ENCODE measurements at places on chromosomes 4 and X.

- DNase-seq: no peak
Observed at GRCh38 chr4:138749303-138749702, 266.3 kb upstream of the NOCT start.

GRCh38 chr4:168501407-168501806, 4.6 kb downstream of the PALLD start:
- no peak for DNase-seq

DNA sequence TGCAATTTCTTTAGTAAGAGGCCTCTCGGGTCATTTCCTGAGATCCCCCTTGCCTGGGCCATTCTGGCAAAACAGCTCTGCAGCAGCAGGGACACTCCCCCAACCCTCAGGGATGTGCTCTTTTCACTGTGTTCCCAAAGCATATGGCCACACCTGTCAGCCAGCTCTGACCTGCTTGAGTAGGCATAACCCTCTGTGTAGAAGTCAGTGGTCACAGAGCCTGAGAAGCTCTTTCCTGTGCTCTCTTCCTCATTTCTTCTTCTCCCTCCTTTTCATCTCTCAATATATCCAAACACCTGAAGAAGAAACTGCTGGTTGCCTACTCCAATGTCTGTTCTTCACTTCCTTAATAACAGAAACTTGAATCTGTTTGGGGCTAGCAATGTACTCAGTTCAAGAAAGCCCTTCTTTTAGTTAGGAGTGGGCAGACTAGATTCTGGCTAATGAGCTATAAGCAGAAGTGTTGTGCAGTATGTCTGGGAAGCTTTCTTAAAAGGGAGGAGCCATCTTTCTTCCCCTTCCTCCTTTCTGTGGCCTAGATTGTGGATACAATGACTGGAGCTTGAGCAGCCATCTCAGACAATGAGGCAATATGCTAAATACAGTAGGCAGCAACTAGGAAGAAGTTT, 73.3 kb downstream of the PRPS1 start:
- no peak for DNase-seq

DNA sequence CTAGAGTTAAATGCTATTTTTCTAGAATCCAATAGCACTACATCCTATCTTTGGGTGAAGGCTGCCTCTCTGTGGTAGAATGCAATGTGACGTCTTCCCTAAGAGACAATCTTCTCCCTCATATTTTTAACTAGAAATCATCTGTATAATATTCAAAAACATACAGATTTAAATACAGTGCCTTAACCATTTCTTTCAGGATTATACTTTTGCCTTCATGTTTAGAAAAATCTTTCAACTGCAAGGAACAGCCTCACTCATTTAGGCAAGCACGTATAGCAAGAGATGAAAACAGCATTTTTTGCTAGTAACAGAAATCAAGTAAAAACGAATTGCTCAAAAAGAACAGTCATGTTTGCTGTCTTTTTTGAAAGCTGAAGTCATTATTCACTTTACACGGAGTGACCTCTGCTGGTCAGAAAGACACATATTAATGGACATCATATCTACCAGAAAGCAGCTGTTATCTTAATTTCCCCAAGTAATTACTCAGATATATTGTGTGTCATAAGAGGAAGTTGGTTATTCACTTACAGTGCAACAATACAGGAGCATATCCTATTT, 422.3 kb downstream of the STPG2 start:
- DNase-seq: peak; percentile 46

DNA sequence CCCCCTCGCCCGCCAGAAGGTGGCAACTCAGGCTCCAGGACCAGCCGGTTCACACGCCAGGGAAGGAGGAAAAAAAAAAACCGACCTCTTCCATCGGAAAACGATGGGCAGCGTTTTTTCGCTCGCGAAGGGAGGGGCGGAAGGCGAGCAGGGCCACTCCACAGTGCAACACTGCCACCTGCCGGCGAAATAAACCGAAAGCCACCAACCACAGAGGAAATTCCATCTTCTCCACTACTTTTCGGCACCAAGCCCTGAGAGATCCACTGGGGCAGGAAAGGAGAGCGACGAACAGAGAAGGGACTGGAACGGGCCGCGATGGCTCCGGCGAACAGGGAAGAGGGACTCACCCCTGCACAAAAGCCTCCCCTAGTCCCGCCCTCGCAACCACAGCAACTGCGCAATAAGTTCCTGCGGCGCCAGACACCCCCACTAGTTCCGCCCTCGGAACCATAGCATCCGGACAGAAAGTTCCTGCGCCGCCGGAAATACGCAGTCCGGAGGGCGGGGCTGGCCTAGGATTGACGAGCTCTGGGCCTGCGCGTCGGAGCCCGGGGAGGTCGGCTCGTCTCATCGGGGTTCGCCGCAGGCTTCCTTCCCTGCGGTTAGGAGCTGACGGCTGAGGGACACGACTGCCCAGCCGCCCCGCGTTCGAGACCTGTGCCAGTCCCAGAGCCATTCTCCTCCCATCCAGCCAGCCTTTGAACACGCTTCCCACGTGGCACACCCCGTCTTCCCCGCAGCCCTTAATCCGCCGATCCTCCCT, 23.4 kb downstream of the FAM156A start:
- peak; percentile 92 for DNase-seq

DNA sequence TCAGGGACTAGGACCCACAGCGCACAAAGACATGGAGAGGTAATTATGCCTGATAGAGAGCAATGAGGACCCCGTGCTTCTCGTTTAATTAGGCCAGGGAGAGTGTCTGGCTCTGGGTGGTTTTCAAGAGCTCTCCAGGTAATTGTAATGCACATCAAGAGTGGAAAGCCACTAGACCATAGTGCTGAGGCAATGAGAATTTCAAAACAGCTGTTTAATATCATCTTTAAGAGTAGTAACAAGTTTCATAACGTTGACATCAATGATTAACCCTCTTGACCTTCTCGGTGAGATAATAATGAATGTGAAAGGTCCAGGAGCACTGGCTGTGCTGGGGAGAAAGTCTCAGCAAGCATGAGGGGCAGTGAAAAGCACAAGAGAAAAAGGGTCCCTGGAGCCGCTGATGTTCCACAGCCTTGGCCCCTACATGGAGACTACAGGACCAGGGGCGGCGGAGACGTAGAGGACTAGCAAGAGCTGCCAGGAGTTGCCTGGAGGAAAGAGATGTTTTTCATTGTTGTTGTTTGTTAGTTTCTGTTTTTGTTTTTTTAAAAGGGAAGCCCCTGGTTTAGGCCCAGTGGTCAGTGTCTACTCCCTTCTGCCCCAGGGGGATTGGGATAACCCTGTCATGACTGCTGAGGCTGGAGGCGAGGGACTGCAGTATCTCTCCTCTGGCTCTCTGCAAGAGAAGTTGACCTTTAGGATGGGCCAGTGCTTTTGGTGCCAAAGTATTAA, 14.8 kb upstream of the CXCR3 start:
- no peak for DNase-seq

DNA sequence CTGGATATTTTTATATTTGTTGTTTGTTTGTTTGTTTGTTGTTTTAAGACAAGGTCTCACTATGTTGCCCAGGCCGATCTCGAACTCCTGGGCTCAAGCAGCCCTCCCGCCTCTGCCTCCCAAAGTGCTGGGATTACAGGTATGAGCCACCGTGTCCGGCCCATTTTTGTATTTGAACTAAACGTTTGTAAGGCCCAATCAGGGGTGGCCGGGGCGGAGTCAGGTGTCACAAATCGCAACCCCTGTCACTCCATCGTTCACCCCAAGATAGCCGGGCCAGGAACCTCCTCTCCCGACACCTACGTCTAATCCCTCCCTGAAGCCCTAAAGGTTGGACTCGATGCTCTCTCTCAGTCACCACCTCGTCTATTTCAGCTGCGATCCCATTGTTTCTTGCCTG, 722 bp upstream of the EFHC2 start:
- DNase-seq: no peak

DNA sequence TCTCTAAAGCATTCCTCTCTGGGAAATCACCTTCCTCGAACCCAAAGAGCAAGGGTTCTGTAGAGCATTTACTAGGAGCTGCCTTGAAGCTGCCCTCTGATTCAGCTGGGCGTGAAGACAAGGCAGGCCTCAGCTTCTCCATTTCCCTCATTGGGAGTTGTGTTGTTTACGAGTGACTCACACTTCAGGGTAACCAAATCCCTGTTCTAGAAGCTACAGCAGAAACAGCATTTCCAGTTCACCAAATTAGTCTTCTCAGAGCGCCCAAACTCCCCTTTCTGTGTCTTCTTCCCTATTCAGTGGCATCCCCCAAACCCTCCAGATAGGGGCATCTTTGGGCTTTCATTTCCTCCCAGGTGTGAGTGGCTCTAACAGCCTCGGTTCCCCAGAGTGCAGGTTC, 863 bp upstream of the XPNPEP2 start:
- no peak for DNase-seq

DNA sequence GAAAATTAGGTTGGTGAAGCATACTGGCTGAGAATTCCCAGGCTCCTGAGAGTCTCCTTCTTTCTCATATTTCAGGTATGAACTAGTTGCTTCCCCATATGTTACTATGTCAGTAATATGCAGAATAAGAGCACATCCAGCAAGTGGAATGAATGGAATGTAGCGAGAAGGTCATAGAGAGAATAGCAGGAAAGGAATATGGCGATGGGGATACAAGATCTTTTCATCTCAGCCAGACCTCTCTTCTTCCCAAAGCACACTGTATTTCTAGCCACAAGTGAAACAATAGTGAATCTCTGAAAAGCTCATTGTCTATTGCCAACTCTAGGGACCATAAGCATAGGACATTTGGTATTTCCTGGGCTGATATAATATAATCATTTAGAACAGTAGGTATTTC, 54.6 kb upstream of the MMAA start:
- DNase-seq: no peak

DNA sequence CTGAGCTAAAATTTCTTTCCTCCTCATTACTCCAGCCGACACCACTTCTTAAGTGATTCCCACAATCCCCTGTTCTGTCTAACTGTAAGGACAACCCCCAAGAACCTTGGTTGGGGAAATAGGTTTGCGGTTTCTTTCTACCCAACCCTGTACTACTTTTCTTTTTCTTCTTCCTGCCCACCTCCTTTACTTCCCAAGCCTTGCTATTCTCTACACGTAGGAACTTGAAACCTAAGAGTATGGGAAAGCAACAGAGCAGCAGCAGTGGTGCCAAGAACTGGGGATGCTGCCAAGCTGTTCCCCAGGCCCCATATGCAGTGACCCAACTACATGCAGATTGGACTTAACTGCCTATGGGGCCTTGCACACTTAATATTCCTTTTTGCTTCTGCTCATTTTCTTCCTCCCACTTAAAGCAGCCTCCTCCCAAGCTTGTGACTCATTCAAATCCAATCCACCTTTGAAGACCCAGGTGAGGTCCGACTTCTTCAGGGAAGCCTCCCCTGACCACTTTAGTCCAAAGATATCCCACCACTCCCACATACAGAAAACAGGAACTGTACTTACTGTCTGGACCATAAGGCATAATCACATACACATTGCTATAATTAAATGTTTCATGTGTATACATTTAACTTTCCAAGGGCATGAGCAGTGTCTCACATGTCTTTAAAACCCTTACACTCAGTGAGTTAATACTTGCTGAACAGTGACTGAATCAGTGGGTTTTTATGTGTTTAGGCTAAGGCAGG, 1.7 kb downstream of the FAM120C start:
- DNase-seq: no peak

- DNase-seq: no peak
Observed at GRCh38 chr4:30950737-30951136, 230.6 kb downstream of the PCDH7 start.

- DNase-seq: no peak
Observed at GRCh38 chr4:5510504-5510903, 197.9 kb downstream of the EVC2 start.

DNA sequence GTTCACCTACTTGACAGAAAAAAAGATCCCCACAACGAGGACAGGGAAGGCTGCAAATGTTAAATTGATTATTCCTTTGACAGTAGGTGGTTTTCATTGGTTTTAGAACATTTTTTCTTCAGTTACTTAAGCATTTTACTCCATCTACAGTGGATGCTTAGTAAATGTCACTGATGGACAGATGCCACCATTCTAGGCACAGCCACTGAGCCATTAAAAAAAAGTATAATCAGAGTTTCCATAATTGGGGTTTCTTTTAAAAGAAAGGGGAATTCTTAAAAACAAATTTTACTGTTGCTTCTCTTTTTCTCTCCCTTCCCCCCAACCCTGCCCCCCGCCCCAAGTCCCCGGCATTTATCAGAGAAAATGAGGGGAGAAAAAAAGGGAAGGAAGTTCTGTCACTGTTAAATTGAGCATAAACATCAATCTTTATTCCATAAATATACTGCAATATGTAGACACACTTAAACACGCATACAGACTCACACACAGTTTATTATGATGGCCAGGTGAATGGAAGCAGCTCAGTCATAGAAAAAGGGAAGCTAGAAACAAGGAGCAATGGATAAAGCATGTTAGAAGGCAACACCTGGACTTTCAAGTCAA, 79.7 kb upstream of the PRPS2 start:
- no peak for DNase-seq

DNA sequence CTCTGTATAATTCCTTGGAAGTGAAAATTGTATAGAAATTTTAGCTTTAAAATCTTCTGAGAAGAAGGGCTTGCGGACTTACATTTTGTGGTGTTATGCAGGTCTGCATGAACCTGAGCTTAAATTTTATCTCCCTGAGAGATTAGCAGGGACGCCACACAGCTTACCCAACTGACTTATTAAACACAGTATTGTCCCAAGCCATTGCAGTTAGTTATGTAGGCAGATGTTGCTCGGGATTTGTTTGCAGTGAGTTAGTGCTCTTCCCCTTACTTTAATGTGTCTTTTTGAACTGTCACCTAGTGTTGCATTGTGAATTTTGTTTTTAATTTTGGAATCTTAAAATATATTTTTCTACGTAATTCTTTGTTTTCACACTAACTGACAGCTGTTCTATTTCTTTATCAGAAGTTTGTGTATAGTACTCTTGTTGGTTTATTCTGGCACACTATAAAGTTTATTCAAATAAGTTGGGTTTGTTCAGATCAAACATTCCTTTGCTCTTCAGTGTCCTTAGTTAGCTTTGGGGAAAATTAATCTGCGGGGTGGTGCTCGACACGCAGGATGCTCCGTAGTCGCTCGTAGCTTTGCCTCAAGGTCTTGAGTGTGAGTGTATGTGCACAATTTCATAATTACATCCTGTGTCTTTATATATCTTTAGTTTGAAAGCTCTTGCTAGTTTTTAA, 145.4 kb downstream of the STIM2 start:
- DNase-seq: no peak

DNA sequence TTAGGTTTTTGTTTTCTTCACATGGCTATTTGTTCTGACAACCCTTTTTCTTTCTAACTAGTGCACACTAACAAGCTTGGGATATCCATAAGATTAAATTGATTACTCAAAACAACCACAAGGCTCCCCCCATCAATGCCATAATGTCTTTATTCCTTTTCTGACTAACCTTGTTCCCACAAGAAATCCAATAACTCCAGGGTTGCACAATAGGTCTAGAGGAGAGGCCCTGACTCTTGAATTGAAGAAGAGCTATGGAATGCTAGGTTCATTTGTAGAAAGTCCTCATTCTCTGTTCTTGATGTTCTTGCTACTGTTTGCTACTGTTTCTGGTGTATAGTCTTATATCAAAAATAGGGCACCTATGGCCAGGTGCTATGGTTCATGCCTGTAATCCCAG, 71.0 kb downstream of the PRRG1 start:
- DNase-seq: no peak

- no peak for DNase-seq
Observed at GRCh38 chr4:3249711-3250437, 915 bp downstream of the MSANTD1 start.

Measured in SK-N-SH (cell line).